ENCODE measurements at places on chromosomes 5 and 9. TPM values are rescaled to one million over a fixed set of nuclear protein-coding genes. Genes with fewer than 3 reads are reported as not detected.
A peak's percentile ranks its signal among the peaks of the same experiment; 100 is the strongest.

GRCh38 chr5:53856506-53856905, 296.1 kb downstream of the NDUFS4 start:
- no peaks in the 10 kb centered on the region for H3K36me3 ChIP-seq
- H3K4me1 ChIP-seq, result no peaks in the 10 kb centered on the region
- peaks cover 8% of the 10 kb centered on the region for H3K27me3 ChIP-seq

- no peak for DNase-seq
- peaks cover 5% of the 10 kb centered on the region for H3K4me1 ChIP-seq
- no peaks in the 10 kb centered on the region for H3K36me3 ChIP-seq
- peaks cover 7% of the 10 kb centered on the region for H3K27me3 ChIP-seq
- no peak overlapping the region for H3K27ac ChIP-seq
Measured at GRCh38 chr5:173629628-173630027, 13.2 kb upstream of the BOD1 start.

- H3K4me3 ChIP-seq, result no peak overlapping the region
- no peak for DNase-seq
- H3K27ac ChIP-seq, result no peak overlapping the region
Measured at GRCh38 chr9:105485131-105485530, 37.3 kb downstream of the FSD1L start.

DNA sequence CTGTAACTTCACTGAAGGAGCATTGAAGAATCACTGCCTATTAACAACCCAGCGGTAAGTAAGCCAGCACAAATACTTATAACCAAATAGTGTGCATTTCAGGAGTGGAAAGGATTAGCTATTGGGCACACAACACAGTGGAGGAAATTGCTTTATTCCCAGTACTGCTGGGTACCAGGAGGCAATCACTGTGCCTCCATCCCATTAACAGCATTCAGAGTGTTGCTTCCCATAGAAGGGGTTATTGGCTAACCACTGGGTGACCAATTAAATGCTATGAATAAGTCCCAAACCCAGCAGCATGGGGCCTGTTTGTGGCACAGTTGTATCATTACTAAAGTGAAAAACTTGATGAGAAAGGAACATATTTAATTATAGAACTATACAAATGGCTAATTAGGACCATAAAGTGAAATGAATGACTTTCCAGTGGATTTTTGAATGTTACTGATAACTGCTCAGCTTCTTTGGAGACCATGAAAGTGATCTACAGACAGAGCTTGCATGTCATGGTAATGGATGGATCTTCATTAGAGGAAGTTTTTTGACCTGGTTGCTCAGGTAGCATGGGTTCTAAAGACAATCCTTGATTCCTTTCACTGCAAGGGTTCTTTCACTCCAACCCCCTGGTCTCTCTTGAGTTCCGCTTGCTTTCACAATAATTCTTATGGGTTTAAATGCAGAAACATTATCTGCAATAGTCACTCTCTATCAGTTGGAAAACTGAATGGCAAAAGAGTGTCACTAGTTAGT, 413.3 kb upstream of the RORB start:
- no peak overlapping the region for H3K27ac ChIP-seq
- H3K27me3 ChIP-seq, result no peaks in the 10 kb centered on the region
- H3K4me1 ChIP-seq, result no peaks in the 10 kb centered on the region
- no peaks in the 10 kb centered on the region for H3K36me3 ChIP-seq
- DNase-seq, result no peak

DNA sequence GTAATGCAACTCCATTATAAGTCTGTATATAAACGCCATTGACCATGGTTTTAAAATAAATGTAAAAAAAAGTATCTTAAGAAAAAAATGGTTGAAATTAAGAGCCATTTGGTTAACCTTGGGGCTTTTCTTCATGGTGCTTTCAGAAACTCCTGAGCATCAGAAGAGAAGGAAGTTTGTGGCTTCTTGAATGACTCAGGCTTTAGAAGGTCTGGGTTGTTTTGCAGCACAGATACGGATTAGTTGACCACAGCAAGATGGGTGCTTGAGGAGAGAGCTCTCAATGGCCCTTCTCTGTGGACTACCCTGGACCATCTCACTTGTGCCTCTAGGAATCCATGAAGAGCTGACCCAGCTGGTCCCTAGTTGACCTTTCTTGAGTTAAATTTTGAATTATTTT, 189.5 kb downstream of the TMEM38B start:
- no peaks in the 10 kb centered on the region for H3K36me3 ChIP-seq
- no peak overlapping the region for H3K4me3 ChIP-seq
- H3K4me1 ChIP-seq, result peaks cover 5% of the 10 kb centered on the region
- H3K27me3 ChIP-seq, result peaks cover 6% of the 10 kb centered on the region
- DNase-seq, result no peak

- no peak overlapping the region for H3K4me3 ChIP-seq
- H3K36me3 ChIP-seq, result no peaks in the 10 kb centered on the region
- H3K27me3 ChIP-seq, result no peaks in the 10 kb centered on the region
- no peak for DNase-seq
- H3K27ac ChIP-seq, result no peak overlapping the region
- no peaks in the 10 kb centered on the region for H3K4me1 ChIP-seq
Measured at GRCh38 chr9:26346942-26347477, 545.6 kb downstream of the CAAP1 start.

DNA sequence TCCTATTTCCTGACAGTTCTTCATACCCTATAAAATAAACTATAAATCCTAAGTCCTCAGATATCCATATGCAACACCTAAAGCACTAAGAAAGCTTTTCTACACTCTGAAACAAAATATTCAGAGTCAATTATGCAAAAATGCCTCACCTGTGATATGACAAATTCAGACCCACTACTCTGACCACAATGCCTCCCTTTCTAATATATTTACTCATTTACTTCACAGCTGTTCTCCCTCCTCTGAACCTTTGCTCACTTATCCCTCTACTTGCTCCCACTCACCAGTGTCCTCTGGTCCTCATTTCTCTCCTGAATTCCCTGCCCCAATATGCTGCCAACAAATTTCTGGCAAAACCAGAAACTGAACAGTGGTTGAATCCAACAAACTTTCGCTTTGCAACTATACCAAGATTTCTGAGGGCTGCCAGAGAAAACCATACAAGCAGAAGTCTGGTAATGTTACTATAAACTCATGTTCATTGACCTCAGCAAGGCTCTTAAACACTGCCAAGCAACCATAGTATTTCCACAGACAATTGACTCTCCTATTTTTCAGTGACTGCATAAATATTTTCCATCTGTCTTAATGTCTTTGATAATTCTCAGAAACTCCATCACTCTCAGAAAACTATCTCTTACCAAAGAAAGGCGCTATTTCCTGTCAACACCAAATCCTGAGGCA, 7.1 kb downstream of the CCNH start:
- peaks cover 48% of the 10 kb centered on the region for H3K4me1 ChIP-seq
- no peak for DNase-seq
- H3K36me3 ChIP-seq, result peaks cover 26% of the 10 kb centered on the region
- no peak overlapping the region for H3K4me3 ChIP-seq
- H3K27me3 ChIP-seq, result no peaks in the 10 kb centered on the region

- no peaks in the 10 kb centered on the region for H3K36me3 ChIP-seq
- no peak overlapping the region for H3K27ac ChIP-seq
- peaks cover 2% of the 10 kb centered on the region for H3K4me1 ChIP-seq
- no peak for DNase-seq
- peaks cover 6% of the 10 kb centered on the region for H3K27me3 ChIP-seq
Measured at GRCh38 chr5:173472164-173472563, 143.9 kb upstream of the STC2 start.

- no peaks in the 10 kb centered on the region for H3K4me1 ChIP-seq
- H3K27ac ChIP-seq, result no peak overlapping the region
- no peaks in the 10 kb centered on the region for H3K36me3 ChIP-seq
- no peaks in the 10 kb centered on the region for H3K27me3 ChIP-seq
- H3K4me3 ChIP-seq, result no peak overlapping the region
- DNase-seq, result no peak
Measured at GRCh38 chr9:108134486-108135128, 645.0 kb upstream of the KLF4 start.

DNA sequence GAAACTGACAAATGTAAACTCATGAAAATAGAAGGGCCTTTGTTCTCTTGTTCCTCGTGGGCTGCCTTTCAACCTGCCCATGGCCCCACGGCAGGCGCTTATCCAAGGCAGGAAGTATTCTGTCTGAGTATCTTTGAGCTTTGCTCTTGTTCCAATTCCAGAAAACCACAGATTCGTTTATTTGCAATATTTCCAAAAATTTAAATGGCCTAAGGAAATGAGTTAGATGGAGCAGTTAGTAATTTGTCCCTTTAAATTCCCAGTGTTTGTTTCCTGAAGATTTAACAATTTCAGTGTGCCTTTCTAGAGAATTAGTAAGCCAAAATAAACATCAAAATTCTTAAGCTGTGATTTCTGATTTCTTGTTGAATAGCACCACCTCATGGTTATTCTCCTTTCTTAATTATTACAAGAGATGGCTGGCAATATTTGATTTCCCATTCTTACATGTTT, 299.4 kb upstream of the RASA1 start:
- peaks cover 5% of the 10 kb centered on the region for H3K27me3 ChIP-seq
- H3K27ac ChIP-seq, result no peak overlapping the region
- H3K4me3 ChIP-seq, result no peak overlapping the region
- H3K4me1 ChIP-seq, result no peaks in the 10 kb centered on the region

GRCh38 chr9:135613946-135614805, 25.2 kb downstream of the GLT6D1 start:
- H3K27me3 ChIP-seq, result peaks cover 7% of the 10 kb centered on the region
- H3K4me1 ChIP-seq, result no peaks in the 10 kb centered on the region
- H3K27ac ChIP-seq, result no peak overlapping the region
- no peaks in the 10 kb centered on the region for H3K36me3 ChIP-seq

GRCh38 chr5:27814983-27815382, 776.6 kb upstream of the CDH9 start:
- no peak overlapping the region for H3K4me3 ChIP-seq
- no peak for DNase-seq
- H3K27me3 ChIP-seq, result no peaks in the 10 kb centered on the region
- H3K36me3 ChIP-seq, result no peaks in the 10 kb centered on the region
- H3K4me1 ChIP-seq, result no peaks in the 10 kb centered on the region

GRCh38 chr9:135659252-135659651, 3.9 kb upstream of the LCN9 start:
- no peaks in the 10 kb centered on the region for H3K36me3 ChIP-seq
- peaks cover 3% of the 10 kb centered on the region for H3K27me3 ChIP-seq
- H3K27ac ChIP-seq, result no peak overlapping the region
- H3K4me1 ChIP-seq, result no peaks in the 10 kb centered on the region
- no peak for DNase-seq

GRCh38 chr5:125093776-125094175, 347.3 kb upstream of the ZNF608 start:
- no peak for DNase-seq
- peaks cover 3% of the 10 kb centered on the region for H3K27me3 ChIP-seq
- H3K27ac ChIP-seq, result no peak overlapping the region
- no peaks in the 10 kb centered on the region for H3K36me3 ChIP-seq
- H3K4me1 ChIP-seq, result no peaks in the 10 kb centered on the region
- no peak overlapping the region for H3K4me3 ChIP-seq

GRCh38 chr5:131375351-131375750, 111.5 kb downstream of the CDC42SE2 start:
- H3K27ac ChIP-seq, result peak overlapping the region; percentile 100
- H3K4me1 ChIP-seq, result peaks cover 27% of the 10 kb centered on the region
- peaks cover 18% of the 10 kb centered on the region for H3K36me3 ChIP-seq
- peak overlapping the region; percentile 29 for H3K4me3 ChIP-seq
- no peaks in the 10 kb centered on the region for H3K27me3 ChIP-seq
- no peak for DNase-seq

DNA sequence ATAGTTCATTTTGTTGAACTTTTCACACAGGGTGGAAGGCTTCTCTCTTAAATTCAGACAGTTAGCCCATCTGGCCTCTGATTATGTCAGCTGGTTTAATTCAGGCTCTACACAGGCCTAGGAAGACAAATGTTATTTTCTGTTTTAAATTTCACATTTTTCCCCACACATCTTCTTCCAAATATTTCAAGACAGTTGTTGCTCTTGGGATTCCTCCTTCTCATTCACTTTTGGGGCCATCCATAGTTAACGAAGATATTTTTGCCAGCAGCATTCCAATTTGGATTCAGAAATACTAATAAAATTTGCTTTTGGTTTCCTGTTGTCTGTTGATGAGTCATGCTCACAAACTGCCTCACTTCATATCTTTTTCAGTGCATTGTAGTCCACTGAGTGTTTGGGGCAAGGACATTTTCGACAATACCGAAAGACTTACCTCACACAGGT, 475.4 kb downstream of the DMAC1 start:
- H3K27me3 ChIP-seq, result peaks cover 5% of the 10 kb centered on the region
- no peak overlapping the region for H3K4me3 ChIP-seq
- no peak overlapping the region for H3K27ac ChIP-seq
- no peaks in the 10 kb centered on the region for H3K36me3 ChIP-seq
- no peak for DNase-seq

DNA sequence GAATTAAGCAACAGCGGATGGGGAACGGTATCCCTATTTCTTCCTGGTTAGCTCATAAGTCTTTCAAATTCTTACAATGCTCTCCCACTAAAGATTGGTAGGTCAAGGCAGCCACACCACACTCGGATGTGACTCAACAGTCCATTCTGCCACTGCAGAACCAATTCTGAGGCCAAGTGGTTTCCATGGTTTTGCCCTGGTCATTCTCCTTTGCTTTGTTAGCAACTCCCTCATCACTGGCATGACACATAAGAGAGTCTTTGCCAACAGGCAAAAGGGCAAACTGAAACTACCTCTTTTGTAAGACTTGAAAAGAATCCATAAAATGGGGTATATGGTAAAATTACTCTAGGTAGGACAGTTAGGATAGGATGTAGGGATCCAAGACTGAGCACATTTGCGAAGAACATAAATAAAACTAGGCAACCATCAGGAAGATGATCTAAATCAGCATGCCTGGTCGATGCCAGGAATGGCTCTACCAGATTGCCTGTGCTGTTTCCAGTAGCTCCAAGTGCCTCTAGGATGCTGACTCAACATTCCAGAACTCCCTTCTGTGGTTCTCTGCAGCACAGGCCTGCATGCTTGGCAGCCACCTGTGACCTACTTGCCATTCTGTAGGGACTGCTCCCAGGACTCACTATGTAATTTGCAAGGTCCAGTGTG, 105.4 kb downstream of the DCP2 start:
- H3K27ac ChIP-seq, result no peak overlapping the region
- H3K27me3 ChIP-seq, result peaks cover 3% of the 10 kb centered on the region
- H3K4me3 ChIP-seq, result no peak overlapping the region

Gene FBP1
- total RNA-seq, result 6.8 TPM

Gene KIF4B
- total RNA-seq, result not detected

Gene ECSCR
- total RNA-seq, result not detected

Gene PCDHGA12
- 0.22 TPM for total RNA-seq

Gene CDHR2
- total RNA-seq, result 4.8 TPM

Gene C9orf153
- 1.1 TPM for total RNA-seq

Gene EMB
- 195 TPM for total RNA-seq

Gene CTXN3
- total RNA-seq, result not detected

Gene CDH6
- total RNA-seq, result not detected

Gene SLC35D2
- total RNA-seq, result 25.4 TPM
